ENCODE measurements at places on chromosomes 7 and 10. TPM values are rescaled to one million over a fixed set of nuclear protein-coding genes. Genes with fewer than 3 reads are reported as not detected.

Gene VAX1
- total RNA-seq = not detected

Gene EGR2
- total RNA-seq = not detected

Gene VWDE
- not detected for total RNA-seq

Gene MLXIPL
- total RNA-seq = not detected

Gene HMX2
- total RNA-seq = not detected

Gene SLC26A4
- 1.3 TPM for total RNA-seq

Gene ZNF467
- total RNA-seq = 1.2 TPM

Gene ADAMTS14
- not detected for total RNA-seq

Gene NPFFR1
- total RNA-seq = not detected

Measured in mammary microvascular endothelial cell (primary cell).